ENCODE measurements at places on chromosomes 16 and 17. TPM values are rescaled to one million over a fixed set of nuclear protein-coding genes. Genes with fewer than 3 reads are reported as not detected.

GRCh38 chr16:55039931-55040330, 109.3 kb downstream of the IRX5 start:
- DNase-seq: no peak

GRCh38 chr17:81650951-81651350, 5.4 kb downstream of the PDE6G start:
- DNase-seq: peak; percentile 11

DNA sequence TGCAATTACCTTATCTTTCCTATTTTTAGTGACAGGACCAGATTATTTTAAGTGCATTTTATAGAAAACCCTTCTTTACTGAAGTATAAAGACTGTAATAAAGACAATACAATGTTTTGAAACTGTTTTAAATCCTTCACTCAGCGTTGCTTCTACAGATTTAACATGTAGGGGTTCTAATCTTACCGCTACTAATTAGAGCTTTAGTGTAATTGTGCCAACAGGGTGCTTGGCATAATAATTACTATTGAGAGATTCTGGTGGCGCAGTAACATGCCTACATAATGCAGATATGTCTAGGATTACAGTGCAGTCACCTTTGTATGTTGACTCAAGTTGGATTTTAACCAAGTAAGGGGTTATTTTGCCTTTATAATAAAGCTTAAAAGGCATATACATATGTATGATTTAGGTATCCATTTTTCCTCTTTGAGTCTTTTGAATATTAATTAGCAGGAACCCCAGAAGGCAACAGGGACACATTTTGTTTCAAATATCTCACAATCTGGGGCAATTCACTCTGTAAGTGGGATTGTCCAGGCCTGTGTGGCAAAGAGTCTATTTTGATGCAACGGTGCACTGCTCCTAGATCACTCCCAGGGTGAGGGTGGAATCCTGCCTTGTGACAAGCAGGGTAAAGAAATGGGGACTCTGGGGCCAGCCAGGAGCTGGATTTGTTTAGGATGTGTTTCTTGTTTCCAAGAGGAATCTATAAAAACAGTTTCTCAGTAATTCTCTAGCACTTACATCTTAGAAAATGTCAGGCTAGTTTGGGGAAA, 604.7 kb upstream of the SALL1 start:
- DNase-seq: no peak

Gene AARSD1
- total RNA-seq: 55.0 TPM

GRCh38 chr16:66972983-66973382, 11.9 kb downstream of the CES3 start:
- no peak for DNase-seq

DNA sequence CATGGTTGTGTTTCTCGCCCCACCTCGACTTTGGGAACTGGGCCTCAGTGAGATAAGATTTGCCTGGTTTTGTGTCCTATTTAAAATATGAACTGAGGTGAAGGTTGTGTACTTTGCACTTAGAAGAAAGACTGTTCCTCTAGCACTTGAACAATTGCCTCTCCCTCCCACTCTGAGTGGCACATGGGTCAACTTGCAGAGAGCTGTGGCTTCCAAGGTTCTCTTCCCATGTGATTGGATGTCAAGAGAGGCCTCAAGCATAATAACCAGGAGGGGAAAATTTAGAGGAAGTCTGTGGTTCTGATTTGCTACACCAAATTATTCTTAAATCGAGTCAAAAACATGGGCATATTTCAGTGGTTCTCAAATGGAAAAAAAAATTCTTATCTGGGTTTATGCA, 329.2 kb downstream of the HS3ST3B1 start:
- DNase-seq: no peak

DNA sequence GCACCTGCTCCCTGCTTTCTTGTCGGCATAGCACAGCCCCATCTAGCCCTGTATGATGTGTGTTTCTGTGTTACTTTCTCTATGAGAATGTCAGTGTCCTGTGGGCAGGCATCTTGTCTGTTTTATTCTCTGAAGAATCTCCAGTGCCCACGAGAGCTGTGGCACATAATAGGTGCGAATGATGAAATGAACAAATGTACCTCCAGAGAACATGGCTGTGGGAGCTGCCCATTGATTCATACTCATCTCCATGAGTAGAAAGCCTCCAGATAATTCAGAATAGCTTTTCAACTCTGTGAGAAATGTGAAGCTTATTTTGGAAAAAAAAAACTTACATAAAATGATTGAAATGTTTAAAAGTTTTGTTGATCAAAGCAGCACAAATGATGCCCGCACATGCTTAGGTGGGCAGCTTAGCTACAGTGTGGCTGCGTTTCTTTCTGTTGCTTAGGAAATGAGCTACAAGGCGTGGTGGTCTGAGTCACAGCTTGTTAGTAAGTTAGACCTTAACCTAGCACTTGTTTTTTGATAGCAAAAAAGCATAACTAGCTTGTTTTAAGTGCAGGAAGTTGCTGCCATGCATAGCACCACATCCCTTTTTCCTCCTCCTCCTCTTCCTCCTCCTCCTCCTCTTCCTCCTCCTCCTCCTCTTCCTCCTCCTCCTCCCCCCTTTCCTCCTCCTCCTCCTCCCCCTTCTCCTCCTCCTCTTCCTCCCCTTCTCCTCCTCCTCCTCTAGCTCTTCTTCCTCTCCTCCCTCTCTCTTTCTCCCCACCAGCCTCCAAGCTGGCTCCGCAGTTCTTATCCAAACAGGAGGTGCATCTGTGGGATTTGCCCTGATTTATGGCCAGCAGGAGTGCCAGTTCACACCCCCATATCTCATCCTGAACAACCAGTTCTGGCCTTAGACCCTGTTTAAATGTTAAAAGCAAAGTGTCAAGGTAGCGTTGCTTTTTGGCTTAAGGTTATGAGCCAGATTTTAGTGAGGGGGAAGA, 221.5 kb downstream of the IRF8 start:
- peak; percentile 41 for DNase-seq

GRCh38 chr16:85227084-85227945, 115.0 kb upstream of the CIBAR2 start:
- no peak for DNase-seq

Gene KRTAP9-2
- not detected for total RNA-seq

Gene SLC5A10
- total RNA-seq: not detected

Gene TAOK2
- total RNA-seq: 32.8 TPM

DNA sequence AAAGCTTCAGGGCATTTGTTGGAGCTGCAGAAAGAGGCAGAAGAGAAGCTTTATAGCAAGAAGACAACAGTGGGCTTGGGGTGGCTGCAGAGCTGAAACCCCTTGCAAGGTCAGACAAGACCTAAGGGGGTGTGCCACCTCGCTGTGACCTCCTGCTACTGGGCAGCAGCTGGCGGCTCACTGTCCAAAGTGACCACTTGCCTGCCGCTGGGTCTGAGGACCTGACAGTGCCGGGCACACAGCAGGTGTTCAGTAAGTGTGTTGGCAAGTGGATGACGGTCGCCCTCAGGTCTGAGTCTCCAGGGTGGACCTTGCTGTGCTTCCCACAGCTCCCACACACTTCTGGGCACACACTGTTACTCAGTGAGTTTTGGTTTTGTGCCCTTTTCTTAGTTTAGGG, 336.5 kb downstream of the C16orf95 start:
- no peak for DNase-seq

DNA sequence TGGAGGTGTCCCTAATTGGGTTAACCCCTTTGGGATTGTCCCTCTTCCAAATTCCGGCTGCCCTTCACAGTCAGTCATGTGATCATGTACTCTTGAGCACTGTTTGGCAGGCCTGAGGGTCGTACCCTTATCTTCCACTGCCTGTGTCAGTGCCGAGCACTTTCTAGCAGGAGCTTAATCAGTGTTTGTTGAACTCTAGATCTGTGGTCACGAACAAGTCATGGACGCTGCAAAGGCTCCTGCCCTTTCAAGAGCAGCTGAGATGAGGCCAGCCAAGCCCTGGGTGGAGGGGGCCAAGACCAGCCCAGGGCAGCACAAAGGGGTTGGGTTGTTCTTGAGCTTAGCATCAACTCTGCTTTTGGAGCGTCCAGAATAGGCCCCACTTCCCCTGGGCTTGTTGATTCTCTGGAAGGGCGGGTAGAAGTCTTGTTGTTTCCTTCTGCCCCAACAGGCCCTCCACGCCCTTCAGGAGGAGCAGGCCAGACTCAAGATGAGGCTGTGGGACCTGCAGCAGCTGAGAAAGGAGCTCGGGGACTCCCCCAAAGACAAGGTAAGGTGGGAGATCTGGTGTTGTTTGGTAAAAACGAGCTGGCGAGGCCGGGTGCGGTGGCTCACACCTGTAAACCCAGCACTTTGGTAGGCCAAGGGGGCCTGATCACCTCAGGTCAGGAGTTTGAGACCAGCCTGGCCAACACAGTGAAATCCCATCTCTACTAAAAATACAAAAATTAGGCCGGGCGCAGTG, 5.3 kb downstream of the IFI35 start:
- no peak for DNase-seq

DNA sequence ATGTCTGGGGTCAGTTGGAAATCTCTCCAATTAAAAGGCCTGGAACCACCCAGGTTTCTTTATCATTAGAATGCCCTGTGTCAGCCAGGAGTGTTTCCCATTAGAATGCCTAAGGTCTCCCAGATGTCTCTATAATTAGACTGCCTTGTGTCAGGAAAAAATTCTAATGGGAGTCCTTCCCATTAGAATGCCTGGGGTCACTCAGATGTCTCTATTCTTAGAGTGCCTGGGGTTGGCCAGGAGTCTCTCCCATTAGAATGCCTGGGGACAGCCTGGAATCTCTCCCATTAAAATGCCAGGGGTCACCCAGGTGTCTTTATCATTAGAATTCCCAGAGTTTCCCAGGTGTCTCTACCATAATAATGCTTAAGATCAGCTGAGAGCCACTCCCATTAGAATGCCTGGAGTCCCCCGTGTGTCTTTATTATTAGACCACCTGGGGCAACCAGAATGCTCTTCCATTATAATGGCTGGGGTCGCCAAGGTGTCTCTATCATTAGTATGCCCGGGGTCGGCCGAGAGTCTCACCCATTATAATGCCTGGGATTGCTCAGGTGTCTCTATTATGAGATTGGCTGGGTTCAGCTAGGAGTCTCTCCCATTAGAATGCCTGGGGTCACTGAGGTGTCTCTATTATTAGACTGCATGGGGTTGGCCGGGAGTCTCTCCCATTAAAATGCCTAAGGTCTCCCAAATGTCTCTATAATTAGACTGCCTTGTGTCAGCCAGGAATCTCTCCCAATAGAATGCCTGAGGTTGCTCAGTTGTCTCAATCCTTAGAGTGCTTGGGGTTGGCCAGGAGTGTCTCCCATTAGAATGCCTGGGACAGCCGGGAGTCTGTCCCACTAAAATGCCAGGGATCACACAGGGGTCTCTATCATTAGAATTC, 2254.6 kb downstream of the TP53TG3F start:
- DNase-seq: no peak

GRCh38 chr16:66670691-66671388, 25.7 kb downstream of the CMTM4 start:
- DNase-seq: no peak

DNA sequence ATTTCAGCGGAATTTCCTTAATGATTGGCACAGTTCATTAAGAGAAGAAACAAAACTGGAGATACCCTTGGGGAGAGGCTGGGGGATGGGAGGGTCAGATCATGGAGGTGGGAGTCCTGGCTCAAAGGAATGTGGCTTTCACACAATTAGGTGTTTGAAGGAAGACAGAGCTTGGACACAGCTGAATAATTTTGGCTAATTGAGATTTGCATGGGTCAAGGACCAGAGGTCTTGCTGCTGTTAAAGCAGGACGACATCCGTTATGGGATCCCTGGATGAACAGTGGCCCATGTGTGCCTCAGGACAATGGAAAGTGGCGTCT, 160.3 kb downstream of the HS3ST3B1 start:
- no peak for DNase-seq

Gene GHDC
- 4.4 TPM for total RNA-seq

DNA sequence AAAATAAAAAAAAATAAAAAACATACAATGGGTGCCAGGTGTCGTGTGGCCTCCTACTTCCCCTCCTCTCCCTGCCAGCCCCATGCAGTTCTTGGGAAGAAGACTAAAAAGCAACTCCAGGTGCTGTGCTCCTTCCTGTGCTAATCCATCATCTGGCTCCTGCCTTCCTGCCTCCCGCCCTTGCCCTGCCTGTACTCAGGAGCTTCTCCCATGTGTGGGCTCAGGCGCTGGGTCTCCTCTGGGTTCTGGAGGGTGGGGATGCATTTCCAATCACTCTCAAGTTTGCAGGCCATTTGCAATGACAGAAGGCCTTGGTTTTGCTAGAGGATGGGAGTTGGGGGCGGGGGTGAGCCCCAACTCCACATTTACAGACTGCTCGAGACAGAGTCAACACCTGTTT, 122.9 kb downstream of the SDK2 start:
- no peak for DNase-seq

Gene TMEM11
- 19.9 TPM for total RNA-seq

DNA sequence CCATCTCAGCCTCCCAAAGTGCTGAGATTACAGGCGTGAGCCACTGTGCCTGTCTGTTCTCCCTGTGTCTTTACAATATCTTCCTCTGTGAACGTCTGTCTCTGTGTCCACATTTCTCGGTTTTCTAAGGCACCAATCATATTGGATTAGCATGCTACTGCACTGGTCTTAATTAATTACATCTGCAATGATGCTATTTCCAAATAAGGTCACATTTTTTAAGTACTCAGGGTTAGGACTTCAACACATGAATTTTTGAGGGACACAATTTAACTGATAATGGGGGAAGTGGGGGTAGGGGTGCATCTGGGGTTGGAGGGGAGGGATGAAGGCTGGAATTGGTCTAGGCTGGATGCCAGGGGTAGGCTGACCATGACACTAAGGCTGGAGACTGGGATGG, 102.6 kb downstream of the N4BP1 start:
- no peak for DNase-seq

DNA sequence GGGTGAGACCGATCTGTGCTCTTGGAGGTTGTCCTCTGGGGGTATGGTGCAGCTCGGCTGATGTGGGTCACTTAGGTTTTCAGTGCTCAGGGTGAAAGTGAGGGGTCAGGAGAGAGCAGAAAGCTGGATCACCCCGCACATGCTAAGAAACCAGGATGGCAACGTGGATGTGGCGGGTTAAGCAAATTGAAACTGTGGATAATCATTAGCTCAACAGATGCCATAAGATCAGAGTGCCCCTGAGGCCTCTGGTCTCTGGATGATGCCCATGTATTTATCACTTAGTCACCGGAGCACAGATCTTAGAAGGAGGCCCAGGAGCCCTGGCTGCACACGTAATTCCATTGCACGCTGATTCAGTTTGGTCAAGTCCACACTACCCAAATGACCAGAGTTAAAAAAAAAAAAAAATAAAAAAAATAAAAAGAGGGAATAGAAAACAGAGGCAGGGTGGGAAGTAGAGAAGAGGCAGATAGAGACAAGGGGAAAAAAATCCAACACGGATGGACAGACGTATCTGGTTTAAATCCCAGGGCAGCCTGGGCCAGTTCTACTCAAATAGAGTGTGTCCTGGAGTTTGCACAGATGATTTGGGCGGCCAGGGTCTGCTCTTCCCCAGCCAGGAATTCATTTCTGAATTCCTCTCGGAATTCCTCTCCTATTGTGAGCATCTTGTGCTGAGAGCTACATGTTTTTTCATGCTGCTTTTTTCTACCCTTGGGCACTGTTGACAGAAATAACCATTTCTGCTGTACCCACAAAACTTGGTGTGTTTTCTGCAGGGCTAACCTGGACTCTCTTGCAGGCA, 378.3 kb downstream of the CPPED1 start:
- DNase-seq: no peak

- peak; percentile 46 for DNase-seq
These were observed 19.7 kb upstream of the ARHGAP17 start for GRCh38 chr16:25034911-25035310.
